Activated T-helper 9 cell treated with anti-CD3 and anti-CD28 coated beads, Interleukin-2, amount 50 U/mL, for 16 hours (primary cell): ENCODE measurements at places on chromosomes 5 and 9.

GRCh38 chr5:73411936-73412596 is 36.5 kb downstream of the FOXD1 start:
- no peak for DNase-seq

GRCh38 chr5:73996151-73996755 is 370.3 kb downstream of the ARHGEF28 start:
- DNase-seq = no peak

DNA sequence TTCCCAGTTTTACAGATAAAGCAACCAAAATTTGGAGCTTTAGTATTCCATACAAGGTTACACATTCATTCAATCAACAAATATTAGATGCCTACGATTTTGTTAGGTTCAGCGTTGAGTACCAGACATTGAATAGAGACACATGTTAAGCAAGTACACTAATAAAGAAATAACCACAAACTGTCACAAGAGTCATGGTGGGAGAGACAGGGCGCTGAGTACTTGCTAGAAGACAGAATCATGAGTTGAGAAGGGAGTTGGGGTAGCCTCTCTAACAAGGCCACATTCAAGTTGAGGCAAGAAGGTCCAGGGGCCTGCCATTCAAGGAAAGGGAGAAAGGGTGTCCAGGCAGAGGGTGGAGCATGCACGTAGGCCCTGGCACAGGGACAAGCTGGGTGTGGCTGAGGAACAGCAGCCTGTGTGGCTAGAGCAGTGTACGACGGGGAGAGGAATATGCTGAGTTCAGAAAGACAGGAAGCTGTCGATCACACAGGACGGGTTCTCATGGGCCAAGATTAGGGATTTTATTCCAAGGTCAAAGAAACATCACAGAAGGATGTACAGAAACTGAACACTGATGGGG is 17.0 kb downstream of the CDK5RAP2 start:
- no peak for DNase-seq

GRCh38 chr5:173642895-173643481 is 26.5 kb upstream of the BOD1 start:
- no peak for DNase-seq

DNA sequence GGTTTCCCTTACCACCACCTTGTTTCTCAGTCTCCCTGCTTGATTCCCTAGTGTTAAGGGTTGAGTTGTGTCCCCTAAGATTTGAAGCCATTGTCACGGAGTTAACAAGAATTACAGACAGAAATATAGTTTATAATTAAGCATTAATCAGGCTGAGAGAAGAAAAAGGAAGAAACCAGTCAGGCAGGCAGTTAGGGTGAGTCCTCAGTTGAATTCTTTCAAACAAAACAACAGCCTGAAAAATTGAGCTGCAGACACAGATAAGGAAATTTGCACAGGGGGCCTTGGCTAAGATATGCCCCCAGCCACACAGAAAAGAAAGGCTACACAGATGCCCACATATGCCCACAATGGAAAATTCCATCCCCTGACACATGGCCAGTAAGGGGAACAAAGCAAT is 111.7 kb upstream of the RAI14 start:
- no peak for DNase-seq

- DNase-seq = no peak
Measured at GRCh38 chr9:14418301-14418940, 104.5 kb upstream of the NFIB start.

- DNase-seq = no peak
Measured at GRCh38 chr5:120901199-120901598, 437.1 kb downstream of the PRR16 start.

DNA sequence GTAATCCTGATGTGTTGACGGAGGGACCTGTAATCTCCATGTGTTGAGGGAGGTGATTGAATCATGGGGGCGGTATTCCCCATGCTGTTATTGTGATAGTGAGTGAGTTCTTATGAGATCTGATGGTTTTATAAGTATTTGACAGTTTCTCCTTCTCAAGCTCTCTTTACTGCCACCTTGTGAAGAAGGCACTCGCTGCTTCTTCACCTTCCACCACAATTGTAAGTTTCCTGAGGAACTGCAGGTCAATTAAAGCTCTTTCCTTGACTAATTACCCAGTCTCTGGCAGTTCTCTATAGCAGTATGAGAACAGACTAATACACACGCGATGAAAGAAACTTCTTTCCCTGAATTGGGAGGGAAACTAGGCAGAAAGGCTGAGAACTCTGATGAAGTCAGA is 141.1 kb upstream of the RAD23B start:
- DNase-seq = no peak

DNA sequence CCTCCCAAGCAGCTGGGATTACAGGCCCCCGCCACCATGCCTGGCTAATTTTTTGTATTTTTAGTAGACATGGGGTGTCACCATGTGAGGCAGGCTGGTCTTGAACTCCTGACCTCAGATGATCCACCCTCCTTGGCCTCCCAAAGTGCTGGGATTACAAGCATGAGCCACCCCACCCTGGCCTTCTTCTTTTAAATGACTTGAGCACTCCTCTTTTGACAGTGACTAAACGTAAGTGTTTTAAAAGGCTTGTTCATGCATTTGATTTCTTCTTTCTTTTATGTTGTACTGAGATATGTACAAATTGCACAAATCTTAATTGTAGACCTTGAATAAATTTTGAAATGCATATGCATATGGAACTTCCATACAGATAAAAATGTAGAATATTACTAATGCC is 337.9 kb downstream of the CETN3 start:
- no peak for DNase-seq

DNA sequence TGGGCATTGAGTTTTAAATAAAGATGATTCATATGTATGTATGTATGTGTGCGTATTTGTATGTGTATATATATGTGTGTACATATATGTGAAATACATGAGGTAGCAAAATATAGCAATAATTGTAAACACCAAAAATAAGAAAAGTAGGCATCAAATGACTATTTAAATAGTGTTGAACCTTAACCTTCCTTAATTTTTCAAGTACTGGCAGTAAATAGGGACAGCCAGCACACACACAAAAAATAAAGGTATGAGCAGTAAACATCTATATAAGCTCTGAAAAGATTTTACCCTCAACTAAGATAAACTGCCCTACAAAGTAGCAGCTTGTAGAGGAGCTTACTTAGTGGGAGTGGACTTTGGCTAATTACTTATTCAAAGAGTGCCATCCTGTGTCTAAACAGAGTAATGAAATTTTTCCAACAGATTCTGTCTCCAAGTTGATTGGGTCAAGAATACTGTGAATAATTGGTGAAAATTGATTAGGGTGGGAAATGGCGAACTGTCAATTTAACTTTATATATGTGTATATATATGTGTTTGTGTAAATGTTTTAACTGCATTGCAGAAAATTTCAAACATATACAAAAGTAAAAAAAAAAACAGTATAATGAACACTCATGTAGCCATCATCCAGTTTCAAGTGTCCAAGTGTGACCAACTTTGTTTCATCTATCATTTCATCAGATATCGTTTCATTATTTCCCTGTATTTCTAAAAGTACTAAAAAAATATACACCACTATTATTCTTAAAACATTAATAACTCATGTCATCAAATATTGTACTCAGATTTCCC is 2.0 kb upstream of the ADAMTS6 start:
- no peak for DNase-seq
